ENCODE measurements at places on chromosomes 13 and 19.

- DNase-seq: no peak
These were observed 199.7 kb downstream of the TSHZ3 start for GRCh38 chr19:31149441-31149941.

GRCh38 chr13:33008946-33009722 lies 7.1 kb upstream of the KL start:
- DNase-seq: no peak

- no peak for DNase-seq
These were observed 3.4 kb upstream of the POMP start for GRCh38 chr13:28655561-28655960.

DNA sequence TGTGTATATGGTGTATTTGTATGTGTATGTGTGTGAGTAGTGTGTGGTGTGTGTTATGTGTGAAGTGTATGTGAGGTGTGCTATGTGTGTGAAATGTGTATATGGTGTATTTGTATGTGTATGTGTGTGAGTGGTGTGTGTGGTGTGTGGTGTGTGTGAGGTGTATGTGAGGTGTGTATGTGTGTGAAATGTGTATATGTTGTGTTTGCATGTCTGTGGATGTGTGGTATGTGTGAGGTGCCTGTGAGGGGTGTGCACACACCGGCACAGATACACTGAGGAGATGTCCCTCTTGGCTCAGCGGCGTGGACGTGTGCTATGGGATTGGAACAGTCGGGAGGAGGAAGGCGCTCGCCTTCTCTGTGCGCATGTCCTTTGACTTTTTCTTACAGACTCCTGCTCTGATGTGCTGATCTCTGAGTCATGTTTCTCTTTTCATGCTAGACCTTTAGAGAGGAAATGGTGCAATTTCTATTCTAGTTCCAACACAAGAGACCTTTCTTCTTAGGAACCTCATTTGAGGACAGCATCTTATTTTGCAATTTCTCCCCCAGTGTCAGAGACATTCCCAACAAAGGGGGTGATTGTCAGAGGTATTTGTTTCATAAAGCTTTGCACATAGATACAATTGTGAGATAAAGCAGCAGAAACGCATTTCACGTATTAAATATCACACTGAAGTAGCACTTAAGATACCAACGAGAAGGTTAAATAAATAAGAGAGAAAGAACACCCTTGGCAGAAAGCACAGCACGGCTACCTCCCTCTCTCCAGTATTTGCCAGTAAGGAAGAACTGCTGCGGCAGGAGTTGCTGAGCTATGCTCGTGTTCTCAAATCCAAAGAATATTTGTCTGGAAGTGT lies 11.3 kb upstream of the TNFRSF19 start:
- no peak for DNase-seq

DNA sequence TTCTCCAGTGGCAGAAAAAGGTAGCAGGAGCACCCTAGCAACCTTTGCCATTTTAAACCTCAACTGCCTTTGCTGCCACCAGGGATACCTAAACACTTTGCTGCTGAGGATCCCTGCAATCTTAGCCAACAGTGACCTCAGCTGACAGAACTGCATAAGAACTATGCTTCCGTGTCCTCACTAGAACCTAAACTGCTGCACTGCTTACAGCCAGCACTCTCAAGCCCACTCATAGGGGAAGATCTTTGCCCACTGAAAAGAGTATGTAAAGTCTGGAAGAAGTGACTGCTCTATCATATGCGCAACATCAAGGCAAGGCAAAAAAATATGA lies 270.0 kb upstream of the PCDH20 start:
- DNase-seq: no peak

GRCh38 chr13:100694722-100695508 lies 20.3 kb upstream of the TMTC4 start:
- no peak for DNase-seq

DNA sequence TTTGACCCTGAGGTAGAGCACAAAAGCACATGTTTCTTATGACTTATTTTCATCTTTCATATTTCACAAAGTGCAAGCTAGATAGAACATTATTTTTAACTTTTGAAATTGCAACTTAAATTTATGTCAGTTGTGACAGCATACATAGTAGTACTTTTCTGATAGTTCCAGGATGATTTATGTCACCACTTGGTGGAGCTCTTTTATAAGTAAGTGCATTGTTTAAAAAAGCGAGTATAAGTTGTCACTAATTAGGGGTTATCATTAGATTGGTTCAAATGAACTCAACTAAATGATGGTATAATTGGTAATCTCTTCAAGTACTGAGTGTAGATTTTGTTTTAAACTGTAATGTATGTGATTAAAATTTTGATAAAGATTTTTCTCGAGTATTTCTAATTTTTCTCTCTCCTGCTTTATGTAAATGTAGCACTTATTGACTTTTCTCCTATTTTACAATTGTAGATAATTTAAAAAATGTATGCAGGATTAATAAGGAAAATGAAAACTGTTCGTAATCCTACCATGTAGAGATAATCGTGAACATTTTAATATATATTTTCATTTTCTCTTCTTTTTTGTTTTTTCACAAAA lies 31.1 kb downstream of the RB1 start:
- no peak for DNase-seq

DNA sequence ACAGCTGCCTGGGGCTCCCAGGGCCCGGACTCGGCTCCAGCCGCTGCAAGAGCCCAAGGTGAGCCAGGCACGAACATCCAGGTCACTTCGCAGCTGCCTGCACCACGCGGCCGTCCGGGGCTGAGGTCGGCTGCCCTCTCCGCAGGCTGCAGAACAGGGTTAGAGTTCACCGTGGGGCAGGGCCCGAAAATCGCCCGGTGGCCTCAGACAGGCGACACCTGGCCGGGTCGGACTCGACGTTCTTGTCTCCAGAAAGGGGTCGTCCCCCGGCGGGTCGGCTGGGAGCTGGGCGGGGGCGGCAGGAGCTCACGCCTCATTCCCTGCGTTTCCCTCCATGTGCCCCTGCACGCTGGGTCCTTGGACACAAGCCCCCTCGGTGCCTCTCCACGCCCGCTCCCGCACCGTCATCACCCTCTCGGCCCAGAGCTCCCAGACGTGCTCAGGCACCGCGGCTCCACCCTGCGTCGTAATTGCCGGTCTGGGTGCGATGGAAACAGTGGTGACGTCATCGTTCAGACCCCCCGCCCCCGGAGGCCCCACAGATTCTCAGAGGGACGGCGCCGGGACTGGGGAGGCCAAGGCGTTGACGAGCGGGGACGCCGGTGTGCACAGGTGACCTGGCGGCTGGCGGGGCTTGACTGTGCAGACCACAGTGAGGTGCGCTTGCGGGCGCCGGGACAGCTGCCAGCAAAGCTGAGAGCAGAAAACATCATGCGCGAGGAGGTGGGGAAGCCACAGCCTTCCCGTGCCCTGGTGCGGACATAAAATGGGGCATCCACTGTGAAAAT lies 4.0 kb upstream of the GRIN3B start:
- peak; percentile 88 for DNase-seq

- DNase-seq: no peak
These were observed 189.3 kb downstream of the TM9SF2 start for GRCh38 chr13:99690426-99691174.

- no peak for DNase-seq
These were observed 4.8 kb upstream of the GJA3 start for GRCh38 chr13:20165417-20166257.

DNA sequence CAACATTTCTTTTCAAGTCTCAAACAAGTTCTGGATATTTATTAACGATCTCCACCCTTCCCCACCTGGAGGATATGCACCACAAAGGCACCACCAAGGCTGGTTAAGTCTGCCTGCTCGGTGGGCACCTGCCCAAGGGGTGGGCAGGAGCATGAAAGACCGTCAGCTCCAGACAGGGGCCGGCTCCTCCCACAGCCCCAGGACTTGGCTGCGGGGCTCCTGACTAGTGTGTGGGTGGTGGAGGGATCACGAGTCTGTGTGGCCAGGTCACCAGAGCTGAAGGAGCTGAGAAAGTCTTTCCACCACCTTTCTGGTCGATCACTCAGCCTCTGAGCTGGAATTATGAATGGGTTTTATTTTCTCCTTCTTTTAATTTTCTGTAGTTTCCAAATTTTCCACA lies 7.8 kb downstream of the SLC7A1 start:
- DNase-seq: no peak

DNA sequence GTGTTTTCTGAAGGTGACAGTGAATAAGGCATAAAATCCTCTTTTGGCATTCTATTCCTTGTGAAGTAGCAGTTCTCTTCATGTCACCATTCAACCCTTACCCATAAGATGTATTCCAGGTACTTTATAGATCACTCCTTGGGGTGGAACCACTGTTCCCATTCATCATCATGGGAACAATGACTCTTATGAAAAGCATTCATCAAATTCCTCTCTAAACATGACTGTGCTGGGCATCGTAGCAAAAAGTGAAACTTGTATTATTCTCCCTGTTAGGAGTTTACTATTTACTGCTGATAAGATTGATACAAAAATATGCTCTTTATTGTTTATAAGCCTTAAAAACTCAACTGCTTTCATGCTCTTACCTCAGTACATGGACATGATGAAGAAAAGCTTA lies 793.4 kb downstream of the LIG4 start:
- DNase-seq: no peak

DNA sequence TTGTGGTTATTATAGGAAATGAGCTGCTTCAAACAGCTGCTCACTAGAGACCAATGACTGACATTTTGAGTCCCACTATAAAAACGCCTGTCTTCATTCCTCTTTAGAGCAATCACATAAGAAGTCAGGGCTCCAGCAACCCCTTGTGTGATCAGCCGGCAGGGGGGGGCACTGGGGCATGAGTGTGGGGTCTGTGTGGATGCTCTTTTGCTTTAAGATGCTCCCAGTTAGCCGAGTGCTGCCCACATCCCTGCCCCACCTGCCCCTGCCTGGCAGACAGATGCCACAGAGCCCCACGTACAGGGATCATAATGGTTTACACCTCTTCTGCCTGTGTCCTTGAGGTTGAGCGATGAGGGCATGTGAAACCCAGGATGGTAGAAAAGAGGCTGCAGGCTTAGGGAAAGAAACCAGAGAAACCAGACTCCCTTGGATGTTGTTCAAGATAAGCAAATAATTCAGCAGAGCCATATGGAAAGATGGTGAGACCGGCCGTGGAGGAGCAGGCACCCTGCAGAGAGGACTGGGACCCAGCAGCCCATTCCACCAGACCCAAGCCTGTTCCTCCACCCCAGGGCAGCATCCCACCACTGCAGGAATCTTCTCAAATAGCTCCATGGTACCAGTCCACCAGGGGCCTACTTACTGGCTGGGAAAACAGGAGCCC lies 55.4 kb downstream of the CHST8 start:
- DNase-seq: no peak

GRCh38 chr19:1082165-1082927 lies 12.8 kb downstream of the POLR2E start:
- peak; percentile 93 for DNase-seq

DNA sequence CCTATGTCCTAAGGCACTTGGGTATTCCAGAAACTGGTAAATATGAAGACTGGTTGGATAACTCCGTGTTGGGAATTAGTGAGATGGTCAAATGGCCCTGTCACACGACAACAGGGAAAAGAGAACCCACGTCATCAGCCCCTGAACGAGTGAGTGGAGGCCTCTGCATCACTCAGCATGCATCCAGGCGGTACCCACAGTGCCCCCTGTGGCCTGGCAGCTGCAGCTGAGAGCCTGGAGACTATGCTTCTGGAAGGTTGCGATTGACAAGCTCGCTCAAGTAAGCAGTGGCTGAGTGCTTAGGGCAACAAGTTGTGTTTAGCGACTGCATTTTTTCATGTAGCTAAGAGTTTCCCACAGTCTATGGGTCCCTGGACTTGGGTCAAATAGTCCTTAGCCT lies 55.9 kb downstream of the COL4A2 start:
- no peak for DNase-seq

GRCh38 chr13:52925251-52925650 lies 76.8 kb upstream of the PCDH8 start:
- DNase-seq: no peak

DNA sequence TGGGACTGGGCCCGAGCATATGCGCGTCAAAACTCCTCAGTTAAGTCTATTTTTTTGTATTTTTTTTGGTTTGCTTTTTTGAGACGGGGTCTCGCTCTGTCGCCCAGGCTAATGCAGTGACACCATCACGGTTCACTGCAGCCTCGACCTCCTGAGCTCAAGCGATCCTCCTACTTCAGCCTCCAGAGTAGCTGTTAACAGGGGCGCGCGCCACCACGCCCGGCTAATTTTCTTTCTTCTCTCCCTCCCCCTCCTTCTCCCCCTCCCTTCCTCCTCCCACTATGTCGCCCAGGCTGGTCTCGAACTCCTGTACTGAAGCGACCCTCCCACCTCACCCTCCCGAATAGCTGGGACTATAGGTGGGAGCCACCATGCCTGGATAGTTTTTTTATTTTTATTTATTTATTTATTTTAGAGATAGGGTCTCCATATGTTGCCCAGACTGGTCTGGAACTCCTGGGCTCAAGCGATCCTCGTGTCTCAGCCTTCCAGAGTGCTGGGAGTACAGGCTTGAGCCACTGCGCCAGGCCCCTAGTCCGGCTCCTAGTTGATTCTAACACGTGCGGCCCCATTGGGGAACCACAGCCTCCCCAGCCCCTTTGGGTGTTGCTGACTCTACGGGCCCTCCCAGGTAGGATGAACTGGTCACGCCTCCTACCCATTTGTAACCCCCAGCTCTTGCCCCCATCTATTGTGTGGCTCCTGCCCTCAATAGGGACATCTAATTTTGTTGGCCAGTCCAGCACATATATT lies 806 bp upstream of the ZNF837 start:
- no peak for DNase-seq

- no peak for DNase-seq
These were observed 4.8 kb downstream of the YIF1B start for GRCh38 chr19:38310986-38311385.

- DNase-seq: no peak
These were observed 4.9 kb upstream of the KLK15 start for GRCh38 chr19:50838239-50838638.

DNA sequence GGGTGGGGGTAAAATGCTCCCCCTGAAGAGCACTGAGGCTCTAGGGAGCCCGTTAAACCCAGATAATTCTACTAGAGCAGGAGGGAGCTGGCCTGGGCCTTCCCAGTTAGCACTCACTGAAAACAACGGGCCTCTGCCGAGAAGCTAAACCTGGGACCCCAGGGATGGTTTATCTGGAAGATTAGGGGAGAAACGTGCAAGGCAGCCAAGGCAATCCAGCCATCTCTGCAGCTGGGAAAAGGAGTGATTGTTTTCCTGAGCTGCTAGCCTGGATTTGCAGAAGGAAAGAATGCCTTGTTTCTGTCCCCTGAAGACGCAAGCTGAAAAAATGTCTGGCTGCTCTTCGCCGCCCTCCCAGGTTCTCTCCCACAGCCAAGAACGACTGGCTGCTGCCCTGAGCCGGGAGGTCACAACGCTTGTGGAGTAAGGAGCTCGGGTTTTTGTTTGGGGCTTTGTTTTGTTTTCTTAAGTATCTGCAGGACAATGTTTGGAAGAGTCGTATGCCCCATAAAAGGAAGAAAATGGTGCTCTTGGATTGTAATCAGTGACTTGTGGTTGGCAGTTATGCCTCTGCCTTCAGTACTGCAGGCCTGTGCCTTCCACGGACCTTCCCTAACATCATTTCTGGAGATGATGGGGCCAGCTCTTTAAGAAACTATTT lies 31.5 kb downstream of the COL4A2 start:
- DNase-seq: no peak

- DNase-seq: no peak
These were observed 524 bp downstream of the RUBCNL start for GRCh38 chr13:46386392-46387063.

All from CD4-positive, alpha-beta T cell treated with Interferon gamma for 1 hour (primary cell).